Fibroblast of villous mesenchyme (primary cell): ENCODE measurements at places on chromosomes 3 and 15. TPM values are rescaled to one million over a fixed set of nuclear protein-coding genes. Genes with fewer than 3 reads are reported as not detected.
A peak's percentile ranks its signal among the peaks of the same experiment; 100 is the strongest.

- peak; percentile 94 for DNase-seq
These were observed at the start of gene NDUFAF3 for GRCh38 chr3:49021813-49022687. NDUFAF3 (plus strand) TSS chr3:49022121; CDS start chr3:49022145, 24 bp downstream.

DNA sequence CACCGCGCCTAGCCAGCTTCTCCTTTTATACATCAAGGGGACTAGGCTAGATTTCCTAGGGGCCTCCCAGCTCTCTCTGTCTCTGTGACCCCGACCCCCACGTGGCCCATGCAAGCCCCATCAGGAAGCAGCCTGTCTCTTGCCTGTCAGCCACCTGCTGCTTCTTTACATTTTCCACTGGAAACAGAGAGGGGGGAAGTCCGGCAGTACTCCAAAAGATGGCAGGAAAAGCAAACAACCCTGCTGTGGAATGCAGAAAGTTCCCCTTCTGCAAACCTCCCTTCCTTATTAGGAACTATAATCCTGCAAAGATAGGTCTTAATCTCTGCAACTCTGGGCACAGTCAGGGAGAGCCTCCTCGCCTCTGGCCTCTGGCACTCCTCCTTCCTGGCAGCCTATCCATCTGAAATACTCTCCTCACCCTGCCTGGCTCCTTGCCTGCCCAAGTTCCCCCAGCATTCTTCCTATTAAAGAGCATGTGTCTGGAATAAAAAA, 47.4 kb upstream of the HACD2 start:
- peak; percentile 66 for DNase-seq

DNA sequence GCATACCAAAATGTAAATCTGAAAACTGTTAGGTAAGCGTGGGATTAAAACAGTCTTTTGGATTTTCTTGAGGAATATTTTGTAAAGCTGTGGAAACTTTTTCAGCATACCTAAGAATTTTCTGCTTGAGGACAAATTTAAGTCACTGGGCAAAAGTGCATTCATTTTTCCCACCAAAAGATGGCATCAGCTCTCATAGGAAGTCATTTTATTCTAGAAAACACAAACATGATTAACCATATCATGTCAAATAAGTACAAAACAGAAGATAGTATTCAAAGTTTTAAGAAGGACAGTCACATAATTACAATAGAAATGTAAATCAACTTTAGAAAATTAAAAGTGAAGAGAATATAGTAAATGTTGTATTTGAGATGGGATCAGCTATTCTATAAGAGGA, 63.5 kb downstream of the SLC49A4 start:
- DNase-seq = peak; percentile 26

DNA sequence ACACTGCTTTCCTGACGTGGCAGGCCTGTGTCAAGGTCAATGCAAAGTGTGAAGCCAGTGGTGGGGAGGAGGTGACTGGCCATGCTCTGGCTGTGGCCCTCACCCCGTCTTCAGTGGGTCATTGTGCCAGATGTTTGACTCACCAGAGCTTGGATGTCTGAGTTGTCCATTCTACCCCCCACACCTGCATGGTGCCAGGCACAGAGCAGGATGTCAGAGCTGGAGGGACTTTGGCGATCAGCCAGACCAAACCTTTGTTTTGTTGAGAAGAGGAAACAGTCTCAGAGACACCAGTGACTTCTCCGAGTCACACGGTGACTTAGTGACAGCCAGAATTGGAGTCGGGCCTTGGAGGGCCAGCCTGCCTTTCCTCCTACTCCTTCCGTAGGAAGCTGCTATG, 49.5 kb downstream of the SMAD6 start:
- DNase-seq = no peak

DNA sequence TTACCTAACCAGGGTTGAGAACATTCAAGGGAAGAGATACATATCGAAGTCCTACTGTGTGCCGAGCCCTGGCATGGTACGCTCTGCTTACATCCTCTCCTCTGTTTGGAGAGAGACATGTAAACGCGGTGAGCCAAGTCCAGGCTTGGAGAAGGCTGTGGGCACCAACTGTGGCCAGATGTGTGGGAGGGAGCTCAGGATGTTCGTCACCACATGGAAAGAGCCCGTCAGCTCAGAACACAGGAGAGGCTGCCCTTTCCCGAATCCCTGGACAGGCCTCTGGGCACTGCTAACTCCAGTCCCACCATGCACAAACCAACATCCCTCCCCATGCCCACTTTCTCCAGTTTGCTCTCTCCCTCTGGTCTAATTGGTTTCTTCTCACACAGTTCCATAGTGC, 43.0 kb downstream of the MESD start:
- DNase-seq = no peak

DNA sequence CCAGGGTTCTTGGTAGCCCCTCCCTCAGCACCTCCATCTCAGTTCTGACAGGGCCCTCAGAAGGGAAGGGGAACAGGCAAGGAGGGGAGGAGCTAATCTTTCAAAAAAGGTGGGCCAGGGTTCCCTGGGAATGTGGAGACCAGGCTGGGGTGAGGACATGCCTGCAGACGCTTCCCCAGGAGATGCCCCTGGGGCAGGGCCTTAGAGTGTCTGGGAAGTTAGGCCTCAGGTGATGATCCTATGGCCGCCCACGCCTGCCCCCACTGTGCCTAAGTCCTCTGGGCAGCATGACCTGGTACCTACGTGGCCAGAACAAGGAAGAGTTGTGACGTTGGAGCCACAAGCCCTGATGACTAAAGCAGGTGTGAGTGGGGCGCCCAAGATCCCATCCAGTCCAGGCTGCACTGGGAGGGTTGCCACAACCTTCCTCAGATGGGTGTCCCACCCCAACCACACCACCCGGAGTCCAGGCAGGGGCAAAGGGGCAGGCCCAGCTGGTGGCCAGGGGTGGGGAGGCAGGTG, 3.9 kb upstream of the SEMA3B start:
- no peak for DNase-seq

- no peak for DNase-seq
These were observed 19.1 kb upstream of the RIOX2 start for GRCh38 chr3:97991293-97991682.

DNA sequence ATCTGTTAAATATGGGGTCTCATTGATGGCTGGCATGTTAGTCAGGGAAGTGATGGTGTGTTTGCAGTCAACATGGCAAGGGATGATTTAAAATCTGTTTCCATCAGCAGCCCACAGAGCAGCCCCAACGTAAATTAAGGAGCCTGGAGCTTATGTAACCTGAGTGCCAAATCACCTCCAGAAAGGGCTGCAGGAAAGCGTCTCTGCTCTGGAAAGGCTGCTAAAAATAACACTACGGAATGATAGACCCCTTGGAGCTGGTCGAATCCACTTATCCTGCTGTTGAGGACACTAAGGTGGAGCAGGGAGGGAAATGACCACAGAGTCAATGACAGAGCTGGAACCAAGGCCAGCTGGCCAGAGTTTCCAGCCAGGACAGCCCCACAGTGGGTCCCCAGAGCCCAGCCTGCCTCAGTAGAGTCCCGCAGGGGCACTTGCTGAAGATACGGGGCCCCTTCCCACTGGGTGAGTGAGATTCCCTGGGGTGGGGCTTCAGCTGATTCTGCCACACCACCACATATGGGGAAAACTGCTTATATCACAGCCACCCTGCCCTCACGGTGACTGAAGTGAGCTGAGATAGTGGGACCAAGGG, 63.5 kb downstream of the EPHB1 start:
- no peak for DNase-seq

- DNase-seq = no peak
These were observed 41.7 kb upstream of the SPSB4 start for GRCh38 chr3:141009496-141009895.

- DNase-seq = no peak
These were observed 39.0 kb downstream of the RGMA start for GRCh38 chr15:93049914-93050578.

GRCh38 chr3:60160111-60160821, 1091.0 kb downstream of the FHIT start:
- peak; percentile 8 for DNase-seq

DNA sequence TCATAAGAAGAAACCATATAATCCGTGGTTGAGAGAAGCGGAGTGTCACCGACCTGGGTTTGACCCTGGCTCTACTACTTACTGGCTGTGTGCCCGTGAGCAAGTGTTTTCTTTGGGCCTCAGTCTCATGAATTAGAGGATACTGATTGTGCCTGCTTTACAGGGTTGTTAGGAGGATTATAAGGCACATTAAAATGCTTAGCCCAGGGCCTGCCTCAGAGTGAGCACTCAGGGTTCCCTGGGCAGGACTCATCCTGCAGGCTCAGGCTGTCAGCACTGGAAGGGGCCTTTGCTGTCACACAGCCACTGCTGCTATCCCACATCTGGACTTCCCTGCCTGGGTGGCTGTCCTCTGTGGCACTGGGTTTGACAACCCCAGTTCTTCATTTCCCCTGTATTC, 4.7 kb downstream of the PLA2G4F start:
- no peak for DNase-seq

- no peak for DNase-seq
These were observed 80.7 kb downstream of the UBR1 start for GRCh38 chr15:43025150-43025549.

DNA sequence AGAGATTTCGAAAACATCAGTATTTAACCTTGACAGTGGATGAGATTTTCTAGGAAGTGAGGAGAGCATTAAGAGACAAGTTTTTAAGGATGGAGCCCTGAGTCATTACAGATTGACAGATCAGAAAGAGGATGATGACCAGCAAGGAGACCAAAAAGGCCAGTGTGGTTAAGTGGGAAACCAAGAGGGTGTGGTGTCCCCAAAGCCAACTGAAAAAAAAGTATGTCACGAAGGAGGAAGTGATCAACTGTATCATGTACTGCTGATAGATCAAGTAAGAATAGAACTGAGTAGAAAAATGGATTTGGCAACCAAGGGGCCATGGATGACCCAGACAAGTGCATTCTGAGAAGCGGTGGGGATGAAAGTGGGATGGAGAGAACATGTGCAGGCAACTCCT, 491.8 kb downstream of the FHIT start:
- DNase-seq = no peak

- DNase-seq = no peak
These were observed 77.8 kb downstream of the NR1I2 start for GRCh38 chr3:119859728-119860127.

- DNase-seq = no peak
These were observed 231.8 kb upstream of the TBL1XR1 start for GRCh38 chr3:177429079-177429478.

DNA sequence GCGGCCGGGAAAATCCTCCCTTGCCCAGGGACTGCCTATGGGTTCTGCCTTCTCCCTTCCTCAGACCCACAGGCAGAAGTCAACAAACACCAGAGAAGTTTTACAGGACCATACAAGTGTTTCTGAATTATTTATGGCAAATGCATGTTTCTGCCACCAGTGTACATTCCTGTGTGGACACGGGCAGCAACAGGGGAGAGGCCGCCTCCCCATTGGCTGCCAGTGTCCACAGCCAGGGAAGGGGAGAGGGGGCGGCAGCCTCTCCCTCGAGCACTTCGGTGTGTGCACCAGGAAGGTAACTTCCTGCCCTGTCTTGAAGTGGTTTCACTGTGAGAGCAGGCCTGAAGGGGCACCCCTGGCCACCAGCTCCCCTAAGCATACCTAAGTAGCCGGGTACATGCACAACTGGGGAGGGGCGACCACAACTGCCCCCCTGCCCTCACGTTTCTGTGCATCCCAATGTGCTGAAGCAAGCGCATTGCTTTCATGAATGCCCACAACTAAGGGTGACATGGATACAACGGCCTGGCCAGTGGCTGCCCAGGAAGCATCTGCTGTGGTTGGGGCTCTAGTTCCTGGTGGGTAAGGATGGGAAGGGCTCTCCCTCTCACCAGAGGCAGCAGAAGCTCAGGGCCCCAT, 14.8 kb upstream of the SHISA5 start:
- DNase-seq = no peak

- no peak for DNase-seq
These were observed 341.8 kb downstream of the RAP2B start for GRCh38 chr3:153503873-153504272.

DNA sequence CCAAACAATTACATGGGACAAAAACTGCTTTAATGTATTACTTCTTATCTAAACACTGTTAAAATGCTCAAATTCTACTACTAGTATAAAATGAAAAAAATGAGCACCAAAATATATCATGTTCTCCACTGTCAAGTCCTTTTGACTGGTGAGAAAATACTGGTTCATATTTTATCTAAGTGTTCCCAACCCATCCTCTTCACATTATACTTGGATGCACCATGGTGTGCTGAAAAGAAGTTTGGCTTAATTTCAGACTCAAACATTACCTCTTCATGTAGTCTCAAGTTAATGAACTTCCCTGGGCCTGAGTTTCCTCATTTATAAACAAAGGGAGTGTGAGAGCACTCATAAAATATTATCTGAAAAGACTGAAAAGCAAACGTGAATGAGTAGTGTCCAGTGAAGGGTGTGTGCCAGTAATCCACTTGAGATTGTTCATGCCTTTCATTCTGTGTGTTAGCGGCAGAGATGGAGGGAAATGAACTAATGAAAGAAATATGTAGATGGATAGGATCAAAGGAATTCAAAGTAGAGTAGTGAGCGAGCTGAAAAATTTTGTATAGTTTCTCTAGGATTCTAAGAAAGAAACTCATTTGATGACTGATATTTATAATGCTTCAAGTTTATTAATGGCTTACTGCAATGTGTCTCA, 263.2 kb downstream of the NLGN1 start:
- DNase-seq = no peak

GRCh38 chr15:72342385-72342784, 22.4 kb upstream of the CELF6 start:
- DNase-seq = peak; percentile 14

DNA sequence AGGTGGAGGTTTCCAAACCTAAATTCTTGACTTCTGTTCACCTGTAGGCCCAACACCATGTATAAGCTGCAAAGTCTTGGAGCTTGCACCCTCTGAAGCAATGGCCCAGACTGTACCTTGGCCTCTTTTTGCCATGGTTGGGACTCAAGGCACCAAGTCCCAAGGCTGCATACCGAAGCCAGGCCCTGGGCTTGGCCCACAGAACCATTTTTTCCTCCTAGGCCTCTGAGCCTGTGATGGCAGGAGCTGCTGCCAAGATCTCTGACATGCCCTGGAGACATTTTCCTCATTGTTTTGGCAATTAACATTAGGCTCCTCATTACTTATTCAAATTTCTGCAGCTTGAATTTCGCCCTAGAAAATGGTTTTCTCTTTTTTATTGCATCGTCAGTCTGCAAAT, 297.9 kb downstream of the OXSM start:
- no peak for DNase-seq

Gene TTC23
- 20.9 and 28.5 TPM in 2 replicates for total RNA-seq

Gene STARD5
- total RNA-seq = 9.3 and 14.7 TPM in 2 replicates

Gene SH2D7
- not detected in 2 replicates for total RNA-seq

Gene POMGNT2
- 9.1 and 9.7 TPM in 2 replicates for total RNA-seq

Gene GMPS
- total RNA-seq = 41.9 and 52.2 TPM in 2 replicates

Gene MORC1
- not detected in 2 replicates for total RNA-seq

Gene DUOXA1
- not detected in 2 replicates for total RNA-seq

Gene AMIGO3
- total RNA-seq = 0.43 and 1.6 TPM in 2 replicates

Gene PRRT3
- 3.2 and 3.5 TPM in 2 replicates for total RNA-seq

Gene CTSH
- 15.1 and 22.9 TPM in 2 replicates for total RNA-seq

Gene RAD51
- 3.5 and 4.2 TPM in 2 replicates for total RNA-seq

Gene ALDH1A2
- 2.9 and 8.2 TPM in 2 replicates for total RNA-seq

Gene FOXP1
- 55.7 and 97.3 TPM in 2 replicates for total RNA-seq

Gene ANKRD63
- total RNA-seq = not detected in 2 replicates

Gene C3orf20
- total RNA-seq = under 0.01 TPM in 1 of 2 replicates, not detected in the other

Gene SKOR1
- 0.32 TPM in 1 of 2 replicates, not detected in the other for total RNA-seq

Gene CDC25A
- total RNA-seq = 8.7 and 9.9 TPM in 2 replicates

Gene BHLHE40
- total RNA-seq = 53.5 and 75.7 TPM in 2 replicates

Gene GPR149
- total RNA-seq = not detected in 2 replicates

Gene ALDH1A3
- 42.7 and 46.7 TPM in 2 replicates for total RNA-seq

Gene ABHD17C
- total RNA-seq = 10.0 and 12.1 TPM in 2 replicates

Gene GUCA1C
- not detected in 2 replicates for total RNA-seq

Gene GOLGA6B
- total RNA-seq = not detected in 2 replicates
